ENCODE measurements at places on chromosomes 6 and 20. TPM values are rescaled to one million over a fixed set of nuclear protein-coding genes. Genes with fewer than 3 reads are reported as not detected.

Gene TSPYL1
- 99.6 TPM for polyA plus RNA-seq

Gene PRDM13
- not detected for polyA plus RNA-seq

Gene MAP3K5
- 6.0 TPM for polyA plus RNA-seq

Gene MCHR2
- polyA plus RNA-seq = not detected

Gene CLDN20
- 3.0 TPM for polyA plus RNA-seq

Gene HLA-DRB5
- polyA plus RNA-seq = 2.3 TPM

Gene PDE10A
- polyA plus RNA-seq = 18.3 TPM

Gene GNMT
- polyA plus RNA-seq = 1.5 TPM

DNA sequence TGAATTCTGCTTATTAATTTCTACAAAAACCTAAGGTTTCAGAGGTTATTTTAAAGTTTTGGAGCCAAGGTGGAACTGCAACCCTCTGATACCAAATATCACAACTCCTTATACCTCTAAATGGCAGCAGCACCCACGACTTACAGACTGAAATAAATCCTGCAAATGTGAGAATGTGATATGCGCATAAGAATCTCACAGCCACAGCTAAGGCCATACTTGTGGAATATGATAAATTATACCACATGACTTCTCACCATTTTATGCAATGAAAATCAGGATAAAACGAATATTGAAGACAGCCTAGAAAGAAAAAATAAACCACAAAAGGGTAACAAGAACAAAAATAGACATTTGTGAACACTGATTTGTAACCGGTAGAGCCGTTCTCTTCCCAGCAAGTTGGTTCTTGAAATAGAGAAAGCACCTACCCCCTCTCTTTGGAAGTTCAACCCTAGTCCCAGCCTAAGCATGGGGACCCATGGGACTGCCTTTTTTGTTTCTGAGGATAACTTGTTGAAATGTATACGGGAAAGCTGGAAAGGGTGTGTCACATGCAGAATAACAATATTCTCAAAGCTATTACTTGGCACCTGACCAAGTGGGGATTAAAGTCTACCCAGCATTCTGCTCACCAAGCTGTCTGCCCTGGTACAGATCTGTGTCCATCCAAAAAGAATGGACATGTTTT lies 47.1 kb upstream of the MCM9 start:
- DNase-seq = no peak

GRCh38 chr6:14770572-14770971 lies 475.3 kb upstream of the JARID2 start:
- no peak for DNase-seq

- no peak for DNase-seq
Measured at GRCh38 chr20:63351811-63352591, 9.1 kb downstream of the CHRNA4 start.

- no peak for DNase-seq
Measured at GRCh38 chr6:135938576-135939207, 87.2 kb downstream of the PDE7B start.

DNA sequence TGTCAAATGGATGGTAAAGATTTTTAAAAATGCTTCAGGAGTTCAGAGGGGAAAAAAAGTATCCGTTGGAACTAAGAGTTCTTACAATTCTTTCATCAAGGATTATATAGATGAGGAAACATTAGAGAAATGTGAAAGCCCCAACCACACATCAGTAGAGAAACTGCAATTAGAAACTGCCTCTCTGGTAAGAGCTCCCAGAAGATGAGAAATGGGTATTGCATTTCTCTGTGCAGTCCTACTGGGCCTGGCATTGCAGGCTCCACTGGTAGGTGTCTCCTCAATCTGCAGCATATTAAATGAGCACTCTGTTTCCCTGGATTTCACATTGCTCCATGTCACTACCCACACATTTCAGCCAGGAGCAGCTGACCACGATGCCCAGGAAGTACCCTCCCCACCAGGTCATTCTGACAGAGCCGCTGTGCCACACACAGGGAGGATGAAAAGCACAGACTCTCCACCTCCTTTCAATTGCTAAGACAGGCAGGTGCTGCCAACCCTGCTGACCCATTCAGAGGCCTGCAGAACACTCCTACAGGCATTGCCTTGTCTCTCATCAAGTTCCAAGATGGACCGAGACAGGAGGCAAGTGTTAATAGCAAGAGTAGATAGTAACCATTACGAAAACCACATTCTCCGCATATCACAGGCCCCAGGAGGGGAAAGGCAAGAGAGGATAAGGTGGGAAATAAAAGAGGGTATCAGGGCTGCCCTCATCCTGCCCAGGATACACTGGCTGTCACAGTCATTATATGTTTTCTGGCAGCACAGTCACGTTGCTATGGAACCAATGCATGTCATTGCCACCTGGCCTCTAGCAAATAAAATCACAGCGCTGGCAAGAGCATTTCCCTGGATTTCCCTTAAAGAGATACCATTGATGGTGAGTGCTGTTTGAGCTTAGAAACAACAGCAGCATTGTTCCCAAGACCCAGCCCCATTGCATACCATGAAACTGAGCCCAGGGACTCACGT lies 241.7 kb downstream of the ATXN1 start:
- DNase-seq = no peak

- DNase-seq = no peak
Measured at GRCh38 chr20:58660855-58661597, 9.9 kb downstream of the STX16 start.

DNA sequence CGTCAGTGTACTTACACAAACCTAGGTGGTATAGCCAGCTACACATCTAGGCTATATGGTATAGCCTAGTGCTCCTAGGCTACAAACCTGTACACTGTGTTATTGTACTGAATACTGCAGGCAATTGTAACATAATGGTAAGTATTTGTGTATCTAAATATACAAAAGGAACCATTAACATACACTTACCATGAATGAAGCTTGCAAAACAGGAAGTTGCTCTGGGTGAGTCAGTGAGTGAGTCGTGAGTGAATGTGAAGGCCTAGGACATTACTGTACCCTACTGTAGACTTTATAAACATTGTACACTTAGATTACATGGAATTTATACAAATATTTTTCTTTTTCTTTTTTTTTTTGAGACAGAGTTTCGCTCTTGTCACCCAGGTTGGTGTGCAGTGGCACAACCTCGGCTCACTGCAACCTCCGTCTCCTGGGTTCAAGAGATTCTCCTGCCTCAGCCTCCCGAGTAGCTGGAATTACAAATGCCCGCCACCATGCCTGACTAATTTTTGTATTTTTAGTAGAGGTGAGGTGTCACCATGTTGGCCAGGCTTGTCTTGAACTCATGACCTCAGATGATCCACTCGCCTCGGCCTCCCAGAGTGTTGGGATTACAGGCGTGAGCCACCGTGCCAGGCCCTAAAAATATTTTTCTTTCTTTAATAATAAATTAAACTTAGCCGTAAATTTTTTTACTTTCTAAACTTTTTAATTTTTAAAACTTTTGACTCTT lies 15.4 kb upstream of the KIAA1755 start:
- DNase-seq = no peak

- DNase-seq = no peak
Measured at GRCh38 chr20:21027569-21027968, 78.6 kb downstream of the LINC00237 start.

GRCh38 chr20:56187534-56188165 lies 60.9 kb upstream of the MC3R start:
- DNase-seq = no peak

DNA sequence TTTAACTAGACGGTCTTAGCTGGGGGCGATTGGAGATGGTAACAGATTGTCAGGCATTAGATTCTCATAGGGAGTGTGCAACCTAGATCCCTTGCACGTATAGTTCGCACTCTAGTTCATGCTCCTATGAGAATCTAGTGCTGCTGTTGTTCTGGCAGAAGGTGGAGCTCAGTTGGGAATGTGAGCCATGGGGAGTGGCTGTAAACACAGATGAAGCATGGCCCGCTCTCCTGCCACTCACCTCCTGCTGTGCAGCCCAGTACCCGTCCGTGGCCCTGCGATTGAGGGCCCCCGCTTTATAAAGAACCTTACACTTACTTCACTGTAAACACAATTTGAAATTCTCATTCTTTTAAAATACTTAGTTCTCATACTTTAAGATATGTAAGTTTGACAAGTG lies 339.4 kb downstream of the CDH26 start:
- no peak for DNase-seq

Data from renal pelvis (tissue), 12 donors.